NCI-H1930 (cell line): ENCODE measurements at places on chromosomes 2 and 18.
A peak's percentile ranks its signal among the peaks of the same experiment; 100 is the strongest.

DNA sequence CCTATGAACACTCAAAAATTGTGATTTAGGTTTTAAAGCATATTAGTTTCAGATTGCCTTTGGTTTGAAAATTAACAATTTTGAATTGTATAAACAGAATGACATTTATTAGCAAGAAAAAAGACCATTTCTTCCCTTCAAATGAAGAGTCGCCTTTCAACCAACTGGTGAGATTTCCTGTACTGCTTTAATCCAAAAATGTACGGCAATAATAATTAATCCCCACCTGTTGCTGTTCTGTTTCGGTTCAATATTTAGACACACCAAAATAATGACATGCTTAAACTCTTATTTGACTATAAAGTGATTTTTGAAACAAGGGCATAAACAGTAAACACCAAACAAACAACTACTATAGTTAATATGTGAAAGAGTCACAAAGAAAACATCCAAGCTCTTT is 39.6 kb downstream of the CHN1 start:
- no peak for DNase-seq

DNA sequence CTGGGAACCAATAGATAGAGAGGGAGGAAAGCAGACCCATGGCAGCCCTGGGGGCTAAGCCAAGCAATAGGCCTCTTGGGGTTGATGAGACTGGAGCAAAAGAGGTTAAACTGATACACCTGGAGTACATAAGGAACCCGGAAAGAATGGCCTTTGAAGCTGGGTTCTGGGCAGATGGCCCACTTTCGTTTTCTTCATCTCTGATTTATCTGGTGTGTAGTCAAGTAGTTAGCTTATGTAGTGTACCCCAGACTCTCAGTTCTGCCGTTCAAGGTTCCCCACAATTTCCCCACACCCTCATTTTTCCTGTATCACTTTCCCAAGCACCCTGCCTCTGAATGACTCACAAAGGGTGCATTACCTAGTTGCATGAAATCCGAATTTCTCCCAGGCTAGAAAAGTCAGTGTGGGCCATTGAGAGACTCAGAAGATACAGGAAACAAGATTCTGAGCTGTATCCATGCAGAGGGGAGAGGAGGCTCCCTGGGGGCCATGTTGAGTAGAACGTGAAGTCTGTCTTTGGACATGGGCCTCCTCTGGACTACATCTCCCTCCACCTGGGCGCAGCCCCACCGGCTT is 235.0 kb downstream of the LOXHD1 start:
- no peak for DNase-seq

DNA sequence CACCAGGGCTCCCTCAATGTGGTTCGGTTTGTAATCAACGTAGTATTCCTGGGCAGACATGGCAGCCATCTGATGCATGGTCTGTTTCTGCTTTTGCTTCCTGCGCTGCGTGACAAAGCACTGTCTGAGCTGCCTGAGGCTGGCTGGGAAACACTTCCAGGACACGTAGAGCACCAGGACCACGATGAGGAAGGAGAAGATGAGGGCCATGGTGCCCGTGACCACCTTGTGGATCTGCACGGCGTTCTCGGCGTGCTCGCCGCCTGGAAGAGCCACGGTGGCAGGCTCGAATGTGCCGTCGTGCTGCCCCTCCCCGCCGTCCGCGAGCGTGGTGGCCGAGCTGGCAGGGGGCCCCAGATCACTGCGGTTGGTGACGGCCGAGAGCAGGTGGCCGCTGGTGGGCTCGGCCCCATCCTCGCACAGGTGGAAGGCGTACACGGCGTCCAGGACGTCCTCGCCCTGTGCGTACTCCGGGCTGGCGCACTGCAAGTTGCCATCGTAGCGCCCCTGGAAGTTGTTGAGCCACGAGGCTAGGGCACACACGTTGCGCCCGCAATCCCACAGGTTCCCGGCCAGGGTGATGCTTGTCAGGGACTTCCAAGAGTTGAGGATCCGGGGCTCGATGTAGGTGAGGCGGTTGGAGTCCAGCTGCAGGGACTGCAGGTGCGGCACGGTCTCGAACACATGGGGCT is 2.1 kb downstream of the LRRTM1 start:
- no peak for DNase-seq

DNA sequence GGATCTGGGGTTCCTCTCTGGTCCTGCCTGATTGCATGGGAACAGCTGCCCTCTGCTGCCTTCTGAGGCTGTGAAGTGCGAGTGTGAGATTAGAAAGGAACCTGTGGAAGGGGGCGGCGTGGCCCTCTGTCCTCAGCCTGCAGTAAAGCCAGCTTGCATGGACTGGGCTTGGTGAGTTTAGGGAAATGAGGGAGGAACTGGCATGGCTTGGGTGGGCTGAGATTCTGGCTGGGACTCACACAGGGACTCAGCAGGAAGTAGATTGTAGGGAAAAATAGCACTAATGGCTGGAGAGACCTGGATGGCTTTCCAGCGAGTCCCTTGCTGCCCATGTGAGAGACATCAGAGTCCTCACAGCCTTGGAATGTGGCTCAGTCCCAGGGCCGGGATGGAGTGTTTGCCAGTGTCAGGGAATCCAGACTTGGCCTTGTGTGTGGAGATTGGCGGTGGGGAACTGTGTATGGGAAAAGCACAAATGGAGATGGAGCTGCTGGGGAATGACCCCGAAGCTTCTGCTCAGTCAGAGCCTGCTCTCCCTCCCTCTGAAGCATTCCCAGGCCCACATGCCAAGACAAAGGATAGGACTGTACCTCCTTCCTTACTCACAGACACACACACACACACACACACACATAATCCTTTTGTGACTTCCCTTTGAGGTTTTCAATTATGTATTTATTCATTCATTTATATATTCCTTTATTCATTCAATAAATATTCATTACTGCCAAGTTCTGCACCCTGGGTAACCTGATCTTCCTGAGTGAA is 115.4 kb downstream of the ACAA2 start:
- no peak for DNase-seq

GRCh38 chr2:238970553-238971081 is 122.7 kb downstream of the TWIST2 start:
- no peak for DNase-seq

GRCh38 chr2:189367343-189367742 is 73.9 kb upstream of the WDR75 start:
- DNase-seq, result no peak

DNA sequence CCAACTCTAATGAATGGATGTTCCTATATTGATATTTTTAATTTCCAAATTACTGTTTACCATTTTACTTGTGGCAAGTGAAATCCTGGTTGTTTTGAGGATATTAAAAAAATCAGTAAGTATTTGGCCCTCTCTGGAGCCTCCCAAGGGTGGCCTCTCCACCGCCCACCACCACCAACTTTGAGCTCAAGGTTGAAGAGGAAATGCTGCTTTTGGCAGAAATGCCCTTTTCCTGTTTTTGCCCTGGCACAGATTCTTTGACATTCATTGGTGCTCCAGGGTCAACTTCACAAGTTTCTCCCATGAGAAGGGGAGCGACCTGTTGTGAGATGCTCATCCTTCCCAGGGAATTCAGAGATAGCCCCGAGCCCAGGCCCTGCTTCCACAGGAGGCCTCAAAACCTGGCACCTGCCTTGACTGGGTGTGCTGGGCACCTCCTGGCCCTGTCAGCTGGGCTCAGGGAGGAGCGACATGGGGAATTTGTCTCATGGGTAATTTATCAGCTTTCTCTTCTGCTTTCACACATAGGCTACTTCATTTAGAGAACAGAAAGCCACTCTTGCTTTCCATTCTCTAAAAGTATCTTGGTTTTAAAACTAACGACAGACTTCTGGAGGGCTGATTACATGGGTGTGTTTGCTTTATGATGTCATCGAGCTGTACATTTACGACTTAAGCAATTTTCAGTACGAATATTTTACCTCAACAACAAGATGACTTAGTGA is 6.9 kb downstream of the CD8A start:
- DNase-seq, result no peak

- no peak for DNase-seq
Observed at GRCh38 chr18:69484699-69485396, 84.2 kb downstream of the DOK6 start.

DNA sequence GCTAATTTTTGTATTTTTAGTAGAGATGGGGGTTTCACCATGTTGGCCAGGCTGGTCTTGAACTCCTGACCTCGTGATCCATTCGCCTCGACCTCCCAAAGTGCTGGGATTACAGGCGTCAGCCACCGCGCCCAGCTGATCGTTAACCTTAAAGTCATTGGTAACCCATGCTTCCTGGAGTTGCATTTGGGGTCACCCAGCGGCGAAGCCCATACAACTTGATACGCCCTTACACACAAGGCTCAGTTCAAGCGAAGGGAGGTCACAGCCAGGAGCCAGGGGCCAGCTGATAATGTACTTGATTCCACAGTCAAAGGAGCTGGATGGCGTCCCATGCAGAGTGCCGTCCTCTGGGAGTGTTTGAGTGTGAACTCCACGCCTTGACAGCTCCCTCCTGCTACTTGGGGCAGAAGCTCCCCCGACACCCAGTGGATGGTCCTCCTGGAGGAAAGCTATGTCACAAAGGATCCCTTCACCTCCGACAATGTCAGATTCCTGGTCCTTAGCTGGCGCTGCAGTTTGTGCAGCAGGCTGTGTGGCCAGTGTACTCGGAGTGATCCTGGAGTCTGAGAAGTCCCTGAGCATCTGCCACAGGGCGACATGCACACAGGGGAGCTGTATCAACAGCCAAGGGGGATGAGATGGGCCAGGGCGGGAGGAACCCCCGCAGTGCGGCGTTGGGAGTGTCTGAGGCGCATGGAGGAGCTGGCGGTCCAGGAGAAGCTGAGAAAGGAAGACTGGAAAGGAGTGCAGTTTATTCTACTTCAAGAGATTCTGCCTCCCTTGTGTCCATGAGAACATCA is 7.9 kb downstream of the CLHC1 start:
- no peak for DNase-seq

GRCh38 chr18:25077038-25077943 is 274.7 kb downstream of the ZNF521 start:
- no peak for DNase-seq

GRCh38 chr2:12352889-12353288 is 363.8 kb upstream of the TRIB2 start:
- peak; percentile 25 for DNase-seq

DNA sequence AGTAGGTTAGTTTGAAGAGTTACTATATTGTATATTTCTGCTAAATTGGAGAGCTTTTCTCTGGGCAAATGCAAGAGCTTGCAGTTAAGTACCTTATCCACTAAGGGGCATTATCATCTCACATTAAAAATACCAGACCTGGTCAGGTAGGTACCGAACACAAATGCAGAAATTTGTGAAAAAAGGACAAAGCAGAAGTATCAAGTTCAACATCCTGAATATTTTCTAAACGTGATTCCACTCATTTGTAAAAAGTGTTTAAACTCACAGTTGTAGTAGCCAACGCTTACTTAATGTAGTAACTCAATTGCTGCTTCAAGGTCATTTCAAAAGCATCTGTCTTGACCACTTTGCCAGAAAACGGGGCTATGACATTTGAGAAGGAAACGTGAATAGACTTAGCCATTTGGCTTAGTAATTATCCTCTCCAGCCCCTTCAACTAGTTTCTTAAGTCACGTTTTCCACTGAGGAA is 52.1 kb downstream of the CYRIA start:
- no peak for DNase-seq

GRCh38 chr18:35246831-35247230 is 6.0 kb downstream of the ZNF397 start:
- DNase-seq, result no peak

- no peak for DNase-seq
Observed at GRCh38 chr2:238305965-238306671, 14.2 kb upstream of the TRAF3IP1 start.

GRCh38 chr18:35816003-35816402 is 156.5 kb upstream of the RMP24 start:
- DNase-seq, result no peak

- no peak for DNase-seq
Observed at GRCh38 chr2:233033672-233034071, 1.2 kb downstream of the NEU2 start.
